ENCODE measurements at places on chromosomes 12 and 14. TPM values are rescaled to one million over a fixed set of nuclear protein-coding genes. Genes with fewer than 3 reads are reported as not detected.
A peak's percentile ranks its signal among the peaks of the same experiment; 100 is the strongest.

PIANP gene
- total RNA-seq: 0.93 TPM

TAS2R9 gene
- not detected for total RNA-seq

- no peak overlapping the region for H3K27ac ChIP-seq
- no peak for DNase-seq
- no peaks in the 10 kb centered on the region for H3K4me1 ChIP-seq
- no peaks in the 10 kb centered on the region for H3K27me3 ChIP-seq
Observed at GRCh38 chr14:81247271-81247766, 26.6 kb upstream of the GTF2A1 start.

DNA sequence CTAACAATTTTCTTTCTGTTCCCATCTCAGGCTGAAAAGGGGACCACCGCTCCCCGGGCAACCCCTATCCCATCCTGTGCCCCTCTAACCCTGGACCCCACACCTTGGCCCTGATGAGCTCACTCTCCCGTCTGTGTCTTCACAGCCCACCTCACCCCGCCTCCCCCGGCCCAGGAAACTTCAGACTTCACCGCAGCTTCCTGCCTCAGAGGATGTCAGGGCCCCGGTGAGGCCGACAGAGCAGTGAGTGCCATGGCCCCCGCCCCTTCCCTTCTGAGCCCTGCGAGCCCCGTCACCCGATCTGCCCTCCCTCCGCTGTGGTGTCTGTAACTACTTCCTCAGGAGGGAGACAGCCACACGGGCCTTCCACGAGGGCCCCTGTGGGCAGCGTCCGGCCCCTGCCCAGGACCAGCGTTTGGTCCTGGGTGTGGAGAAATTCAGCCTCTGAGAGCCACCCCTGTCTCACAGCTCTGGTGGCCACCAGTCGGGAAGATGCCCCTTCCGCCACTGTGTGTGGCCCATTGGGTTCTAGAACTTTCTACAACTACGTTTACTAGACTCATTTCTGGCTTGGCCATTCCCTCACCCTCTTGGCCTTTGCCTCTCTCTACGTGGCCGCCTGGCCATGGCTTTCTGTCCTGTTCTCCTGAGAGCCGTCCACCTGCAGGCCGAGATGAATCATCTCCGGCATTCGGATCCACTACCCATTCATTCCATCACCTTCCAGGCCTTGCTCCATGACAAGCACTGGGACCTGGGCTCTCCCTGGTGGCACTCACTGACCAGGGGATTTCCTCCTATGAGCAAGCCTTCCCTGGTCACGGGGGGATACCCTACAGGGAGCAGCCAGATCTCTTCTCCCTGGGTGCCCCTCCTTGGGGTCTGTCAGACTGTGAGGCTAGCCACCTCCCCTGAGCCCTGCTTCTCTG, 3.4 kb downstream of the RHOF start:
- H3K4me1 ChIP-seq: peaks cover 68% of the 10 kb centered on the region
- peak overlapping the region; percentile 100 for H3K27ac ChIP-seq
- H3K4me3 ChIP-seq: peak overlapping the region; percentile 96
- H3K36me3 ChIP-seq: peaks cover 51% of the 10 kb centered on the region
- H3K27me3 ChIP-seq: no peaks in the 10 kb centered on the region

- peaks cover 2% of the 10 kb centered on the region for H3K4me1 ChIP-seq
- no peaks in the 10 kb centered on the region for H3K36me3 ChIP-seq
- no peak for DNase-seq
- H3K27ac ChIP-seq: no peak overlapping the region
- H3K4me3 ChIP-seq: no peak overlapping the region
- peaks cover 10% of the 10 kb centered on the region for H3K27me3 ChIP-seq
Observed at GRCh38 chr14:21056520-21057163, 980 bp upstream of the RNASE8 start.

Data from activated CD4-positive, alpha-beta T cell treated with anti-CD3 and anti-CD28 coated beads for 36 hours (primary cell).